BE2C (cell line): ENCODE measurements at places on chromosomes 6 and 20.

DNA sequence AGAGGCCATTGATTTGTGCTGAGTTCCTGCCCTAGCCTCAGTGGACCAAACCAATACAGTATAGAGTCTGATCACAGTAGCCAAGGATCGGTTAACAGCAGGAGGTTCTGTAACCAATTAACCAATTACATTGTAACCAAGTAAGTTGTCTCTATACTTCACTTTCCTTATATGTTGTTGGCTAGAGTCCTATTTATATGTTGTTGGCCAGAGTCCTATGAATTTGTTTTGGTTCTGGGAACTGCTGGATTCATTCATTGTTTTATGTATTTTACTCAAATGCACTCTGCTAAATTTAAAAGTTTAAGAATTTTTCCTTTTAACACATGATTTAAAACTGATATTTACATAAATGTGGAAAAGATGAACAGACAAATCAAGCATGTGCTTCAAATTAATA, 597.4 kb upstream of the HS3ST5 start:
- DNase-seq, result no peak

DNA sequence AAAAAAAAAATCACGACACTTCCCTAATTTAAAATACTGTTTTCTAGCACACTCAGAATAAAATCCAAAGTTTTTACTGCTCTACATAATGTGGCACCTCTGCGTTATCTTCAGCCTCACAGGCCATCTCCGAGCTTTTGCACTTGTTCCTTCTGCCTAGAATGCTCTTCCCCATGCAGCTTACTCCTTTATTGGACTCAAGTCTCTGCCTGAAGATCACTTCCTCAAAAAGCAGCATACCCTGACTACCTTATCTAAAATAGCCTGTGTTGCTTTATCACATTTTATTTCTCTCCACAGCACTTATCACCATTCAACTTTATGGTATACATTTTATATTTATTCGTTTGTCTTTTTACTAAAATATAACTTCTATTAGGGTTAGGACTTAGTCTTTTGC, 2.3 kb downstream of the ZNF322 start:
- DNase-seq, result no peak

DNA sequence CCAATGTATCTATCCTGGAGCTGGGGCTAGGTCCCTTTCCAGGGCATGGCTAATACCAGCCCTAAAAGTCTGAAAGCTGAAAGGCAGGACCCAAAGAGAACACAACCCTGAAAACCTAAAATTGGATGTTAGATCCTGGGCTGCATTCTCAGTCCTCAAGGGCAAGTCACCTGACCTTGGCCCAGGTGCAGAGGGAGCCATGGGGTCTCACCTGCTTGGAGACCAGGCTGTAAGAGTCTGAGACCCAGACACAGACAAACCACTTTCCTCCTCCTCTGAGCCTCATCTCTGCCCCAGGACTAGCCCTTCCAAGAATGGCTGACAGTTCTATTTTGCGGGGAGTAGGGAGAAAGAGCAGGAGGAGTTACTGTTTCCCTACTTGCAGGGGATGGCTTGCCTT, 60.0 kb downstream of the EFCAB8 start:
- DNase-seq, result no peak

DNA sequence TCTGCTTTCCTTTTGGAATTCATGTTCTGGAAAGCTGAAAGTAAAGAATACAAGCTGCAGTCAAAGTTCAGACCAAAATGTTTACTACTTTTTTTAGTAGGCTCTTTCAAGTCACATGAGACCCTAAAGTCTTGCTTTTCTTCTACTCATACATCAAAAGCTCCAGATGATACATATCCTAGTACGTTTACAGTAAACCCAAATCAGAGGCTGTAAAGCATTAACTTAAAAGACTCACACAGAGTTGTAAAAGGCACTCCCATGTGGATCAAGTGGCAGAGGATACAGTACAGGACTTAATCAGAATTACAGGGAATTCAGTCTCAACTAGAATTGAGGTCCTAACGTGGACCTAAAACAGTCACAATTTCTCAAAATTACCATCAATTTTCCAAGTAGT, 40.7 kb downstream of the STK38 start:
- no peak for DNase-seq

DNA sequence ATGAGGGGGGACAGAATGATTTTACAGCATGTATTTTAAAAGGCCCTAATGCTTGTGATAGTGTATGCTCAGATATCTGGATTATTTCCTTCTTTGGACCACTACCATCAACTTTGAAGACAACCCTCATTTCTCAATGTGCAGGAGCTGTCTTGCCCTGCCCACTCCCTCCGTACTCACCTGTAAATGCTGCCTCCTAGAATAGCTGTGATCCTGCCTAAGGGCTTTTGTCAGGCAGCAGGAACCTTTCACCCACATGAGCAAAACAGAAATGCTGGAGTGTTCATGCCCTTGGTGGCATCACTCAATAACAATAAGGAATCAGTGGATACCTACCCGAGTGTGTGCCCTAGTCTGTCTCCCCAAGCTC, 723.6 kb upstream of the FLRT3 start:
- no peak for DNase-seq

DNA sequence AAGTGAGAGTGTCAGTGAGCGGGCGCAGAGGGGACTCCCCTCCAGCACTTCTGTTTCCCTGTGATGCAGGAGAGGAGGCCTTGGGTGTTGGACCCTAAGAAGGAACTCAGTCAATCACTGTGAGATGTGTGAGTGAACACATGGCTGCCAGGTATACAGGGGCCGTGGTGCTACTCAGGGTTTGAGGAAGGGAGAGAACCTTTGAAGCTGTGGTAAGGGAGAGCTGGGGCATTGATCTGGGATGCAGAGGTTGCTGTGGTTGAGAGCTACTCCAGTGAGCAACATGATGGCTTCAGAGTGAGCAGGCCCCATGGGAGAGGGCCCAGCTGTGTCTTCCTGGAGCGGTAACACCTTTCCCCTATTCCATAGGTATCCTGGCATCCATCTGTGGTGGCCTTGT, 99.2 kb downstream of the SLC22A3 start:
- DNase-seq, result no peak

DNA sequence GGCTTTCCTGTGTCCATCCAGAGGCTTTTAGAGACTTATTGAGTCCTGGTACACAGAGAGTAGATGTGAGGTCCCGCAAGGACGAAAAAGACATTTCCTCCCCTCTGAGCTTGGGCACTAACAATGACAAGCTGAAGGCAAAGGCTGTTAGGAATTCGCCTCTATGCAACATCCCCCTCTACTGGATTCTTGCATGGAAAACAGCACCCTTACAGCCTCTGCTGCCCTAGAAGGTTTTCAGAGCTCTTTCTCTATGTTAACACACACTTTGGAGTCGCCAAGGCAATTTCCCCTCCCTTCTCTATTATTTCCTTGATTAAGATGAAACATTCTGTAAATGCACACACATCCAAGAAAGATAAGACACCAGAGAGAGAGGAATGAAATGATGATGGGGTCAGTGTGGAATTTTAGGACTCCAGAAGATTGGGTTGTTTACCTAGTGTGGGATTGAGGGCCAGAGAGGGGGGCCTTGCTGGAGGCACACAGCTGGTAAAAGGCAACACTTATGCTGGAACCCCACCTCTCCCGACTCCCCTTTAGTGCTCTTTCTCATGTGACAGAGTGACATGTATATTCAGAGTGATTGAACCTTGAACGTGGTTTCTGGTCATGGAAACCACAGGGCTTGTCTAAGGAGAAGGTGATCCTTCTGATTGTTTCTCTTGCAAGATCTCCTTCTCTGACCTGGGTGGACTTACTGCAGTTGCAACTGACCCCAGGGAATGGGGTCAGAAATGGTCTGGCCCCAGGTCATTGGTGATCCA, 300.7 kb downstream of the CLIC5 start:
- DNase-seq, result peak; percentile 23

GRCh38 chr6:87968435-87969278, 79.0 kb upstream of the SPACA1 start:
- DNase-seq, result no peak

DNA sequence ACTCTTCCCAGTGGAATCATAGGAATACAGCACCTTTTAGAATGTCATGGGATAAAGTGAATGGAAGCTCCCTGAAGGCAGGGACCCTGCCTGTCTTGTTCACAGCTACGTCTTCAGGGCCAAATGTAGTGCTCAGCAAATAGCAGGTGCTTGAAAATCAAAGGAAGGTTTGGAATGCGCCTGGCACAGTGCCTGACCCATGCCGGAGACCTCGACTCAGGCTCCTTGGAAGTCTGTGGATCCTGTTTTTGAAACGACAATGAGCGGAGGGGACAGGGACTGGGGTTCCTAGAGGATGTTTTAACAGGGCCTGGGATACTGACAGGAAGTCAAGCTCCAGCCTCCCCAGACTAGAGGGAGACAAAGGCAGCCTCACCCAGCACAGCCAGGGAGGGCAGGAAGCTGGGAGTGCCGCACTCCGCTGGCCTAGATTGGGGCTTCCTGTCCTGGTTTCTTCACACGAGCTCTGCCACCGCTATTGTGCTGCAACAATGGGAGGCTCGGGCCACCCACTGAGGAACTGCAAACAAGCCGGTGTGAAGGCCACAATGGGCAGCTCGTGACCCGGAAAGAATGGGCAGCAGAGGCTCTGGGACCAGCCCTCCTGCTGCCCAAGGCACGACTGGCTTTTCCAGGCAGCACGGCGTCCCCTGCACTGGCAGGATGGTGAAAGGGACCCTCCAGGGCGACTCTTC, 76.7 kb downstream of the PREX1 start:
- no peak for DNase-seq

GRCh38 chr6:35190306-35190705, 23.4 kb upstream of the SCUBE3 start:
- no peak for DNase-seq

DNA sequence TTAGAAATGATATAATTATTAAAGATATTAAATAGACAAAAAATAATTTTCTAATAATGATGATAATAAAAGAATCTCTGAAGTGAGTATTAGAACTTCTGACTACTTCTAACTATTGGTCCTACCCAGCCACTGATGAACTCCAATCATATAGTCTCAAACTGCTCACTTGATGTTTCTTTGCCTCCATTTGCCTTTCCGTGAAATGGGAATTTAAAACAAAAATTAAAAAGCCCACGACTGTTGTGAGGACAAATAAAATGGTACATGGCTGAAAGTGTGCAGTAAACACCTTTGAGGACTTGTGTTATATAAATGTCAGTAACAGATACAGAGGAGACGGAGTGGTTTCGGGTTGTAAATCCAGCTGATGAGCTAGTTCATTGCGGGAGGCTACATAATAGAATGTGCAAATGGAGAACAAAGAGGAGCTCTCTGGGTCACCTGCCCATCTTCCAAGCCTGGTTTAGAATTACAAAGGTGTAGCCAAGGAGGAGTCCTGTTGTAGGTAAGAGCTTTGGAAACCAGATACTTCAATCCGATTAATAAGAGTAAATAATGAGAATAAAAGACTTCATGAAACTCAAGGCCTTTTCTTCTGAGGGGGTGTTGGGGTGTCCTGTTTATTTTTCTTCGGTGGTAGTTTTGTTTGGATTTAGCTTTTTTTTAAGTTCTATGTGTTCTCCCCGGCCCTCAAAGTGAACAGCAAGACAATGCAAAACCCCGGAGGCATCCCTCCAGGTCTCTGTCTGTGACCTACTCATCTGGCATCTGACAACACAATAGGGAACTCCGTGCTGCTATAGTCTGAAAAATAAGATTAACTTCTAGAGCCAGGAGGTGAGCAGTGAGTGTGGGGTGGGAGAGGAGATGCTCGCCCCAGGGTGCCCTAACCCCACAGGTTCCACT, 4.4 kb upstream of the PXDC1 start:
- no peak for DNase-seq

DNA sequence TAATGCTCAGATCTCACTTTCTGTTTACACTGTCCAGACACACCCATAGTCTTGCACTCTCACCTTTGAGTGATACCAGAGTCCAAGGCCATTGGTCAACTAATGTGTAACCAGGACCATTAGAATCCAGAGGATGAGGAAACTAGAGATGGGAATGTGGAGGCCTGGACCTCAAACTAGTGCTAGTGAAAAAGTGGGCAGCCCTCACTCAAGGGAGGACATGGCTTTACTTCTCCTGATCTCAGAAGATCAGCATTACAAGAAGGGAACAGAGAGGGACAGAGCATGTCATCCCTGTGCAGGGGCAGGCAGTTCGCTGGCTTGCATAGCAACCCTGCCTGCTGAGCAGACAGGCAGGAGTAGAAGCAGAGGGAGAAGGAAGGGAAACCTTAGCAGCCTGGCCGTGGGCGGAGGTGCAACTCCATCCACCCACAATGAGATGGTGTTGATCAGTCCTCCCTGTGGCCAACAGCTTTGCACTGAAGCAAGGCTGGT, 22.6 kb upstream of the XRN2 start:
- no peak for DNase-seq

DNA sequence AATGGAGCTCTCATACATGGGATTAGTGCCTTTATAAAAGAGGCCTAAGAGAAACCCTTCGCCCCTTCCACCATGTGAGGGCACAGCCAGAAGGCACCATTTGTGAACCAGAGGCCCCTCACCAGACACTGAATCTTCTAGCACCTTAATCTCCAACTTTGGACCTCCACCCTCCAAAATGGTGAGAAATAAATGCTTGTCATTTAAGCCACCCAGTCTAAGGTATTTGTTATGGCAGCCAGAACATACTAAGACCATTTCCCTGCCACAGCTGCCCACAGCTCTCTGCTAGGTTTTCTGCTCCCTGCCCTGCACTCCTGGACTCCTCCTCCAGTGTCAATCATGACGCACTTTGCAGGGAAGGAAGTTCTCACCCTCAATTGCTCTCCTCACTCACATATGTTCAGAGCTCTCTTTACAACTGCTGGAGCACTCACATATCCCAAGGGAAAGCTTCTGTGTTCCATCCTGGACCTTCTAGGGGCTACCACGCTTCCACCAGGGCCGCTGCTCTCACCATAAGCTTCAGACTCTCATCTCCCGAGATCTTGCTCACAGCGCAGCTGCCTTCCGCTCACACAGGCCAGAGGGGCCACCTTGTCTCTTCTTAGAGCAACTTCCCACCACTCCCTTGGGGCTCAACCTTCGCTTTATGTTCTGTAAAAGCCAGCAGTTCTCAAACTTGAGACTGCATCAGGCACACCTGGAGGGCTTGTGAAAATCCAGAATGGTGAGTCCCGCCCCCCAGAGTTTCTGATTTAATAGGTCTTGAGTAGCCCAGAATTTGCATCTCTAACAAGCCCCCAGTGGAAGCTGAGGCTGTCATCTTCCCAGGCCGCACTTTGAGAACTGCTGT, 1.6 kb upstream of the LY86 start:
- DNase-seq, result no peak
